ENCODE measurements at places on chromosomes 1 and 21.

GRCh38 chr1:226047495-226047894 is 15.0 kb upstream of the H3-3A start:
- no peak for DNase-seq

- DNase-seq: no peak
Observed at GRCh38 chr1:174982971-174983689, 16.6 kb upstream of the CACYBP start.

DNA sequence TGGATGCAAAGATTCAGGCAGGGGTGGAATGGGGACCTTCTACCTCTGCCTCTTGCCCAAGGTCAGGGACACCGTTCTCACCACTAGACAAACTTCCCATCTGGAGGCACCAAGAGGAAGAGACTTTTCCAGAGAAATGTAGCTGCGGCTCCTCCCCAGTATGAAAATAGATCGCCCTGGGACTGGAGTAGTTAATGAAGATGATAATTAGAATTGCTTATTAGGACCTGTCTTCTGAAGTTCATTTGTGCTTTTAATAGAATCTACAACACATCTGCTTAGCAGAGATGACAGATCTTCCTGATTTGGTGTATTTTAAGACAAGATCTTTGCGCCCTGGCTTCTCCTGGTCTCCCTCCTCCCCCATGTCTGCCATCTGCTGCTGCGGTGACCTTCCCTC is 266.6 kb downstream of the KAZN start:
- DNase-seq: no peak

DNA sequence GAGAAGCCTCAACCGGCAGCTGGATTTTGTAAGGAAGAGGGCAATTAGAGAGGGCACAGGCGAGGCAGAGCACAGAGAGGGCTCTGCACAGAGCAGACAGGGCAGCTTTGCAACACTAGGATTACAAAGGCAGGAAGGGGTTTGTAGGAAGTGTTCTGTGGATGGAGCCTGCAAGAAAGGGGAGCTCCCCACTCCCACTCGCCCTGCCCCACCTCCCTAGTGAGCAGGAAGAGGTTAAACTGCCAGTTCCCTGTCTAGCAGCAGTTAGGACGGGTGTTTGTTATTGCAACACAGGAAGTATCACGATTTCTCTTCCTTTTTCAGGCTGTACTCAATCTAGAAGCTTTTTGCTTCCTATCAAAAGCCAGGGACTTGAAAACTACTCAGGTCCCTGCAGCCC is 63.3 kb upstream of the LRRC8D start:
- DNase-seq: no peak

GRCh38 chr1:42684139-42684538 is 1.9 kb downstream of the YBX1 start:
- no peak for DNase-seq

GRCh38 chr21:45695086-45695485 is 51.6 kb downstream of the PCBP3 start:
- DNase-seq: no peak

Measured in stimulated activated CD4-positive, alpha-beta T cell treated with anti-CD3 and anti-CD28 coated beads, Interleukin-1b, Interleukin-23, amount 100 ng/mL, for 24 hours (primary cell).